NCI-H524 (cell line): ENCODE measurements at places on chromosomes 1 and 21.
A peak's percentile ranks its signal among the peaks of the same experiment; 100 is the strongest.

- DNase-seq = peak; percentile 13
These were observed 377.5 kb downstream of the GPATCH2 start for GRCh38 chr1:217253351-217253750.

GRCh38 chr1:156162430-156163037, 9.1 kb downstream of the SEMA4A start:
- no peak for DNase-seq

DNA sequence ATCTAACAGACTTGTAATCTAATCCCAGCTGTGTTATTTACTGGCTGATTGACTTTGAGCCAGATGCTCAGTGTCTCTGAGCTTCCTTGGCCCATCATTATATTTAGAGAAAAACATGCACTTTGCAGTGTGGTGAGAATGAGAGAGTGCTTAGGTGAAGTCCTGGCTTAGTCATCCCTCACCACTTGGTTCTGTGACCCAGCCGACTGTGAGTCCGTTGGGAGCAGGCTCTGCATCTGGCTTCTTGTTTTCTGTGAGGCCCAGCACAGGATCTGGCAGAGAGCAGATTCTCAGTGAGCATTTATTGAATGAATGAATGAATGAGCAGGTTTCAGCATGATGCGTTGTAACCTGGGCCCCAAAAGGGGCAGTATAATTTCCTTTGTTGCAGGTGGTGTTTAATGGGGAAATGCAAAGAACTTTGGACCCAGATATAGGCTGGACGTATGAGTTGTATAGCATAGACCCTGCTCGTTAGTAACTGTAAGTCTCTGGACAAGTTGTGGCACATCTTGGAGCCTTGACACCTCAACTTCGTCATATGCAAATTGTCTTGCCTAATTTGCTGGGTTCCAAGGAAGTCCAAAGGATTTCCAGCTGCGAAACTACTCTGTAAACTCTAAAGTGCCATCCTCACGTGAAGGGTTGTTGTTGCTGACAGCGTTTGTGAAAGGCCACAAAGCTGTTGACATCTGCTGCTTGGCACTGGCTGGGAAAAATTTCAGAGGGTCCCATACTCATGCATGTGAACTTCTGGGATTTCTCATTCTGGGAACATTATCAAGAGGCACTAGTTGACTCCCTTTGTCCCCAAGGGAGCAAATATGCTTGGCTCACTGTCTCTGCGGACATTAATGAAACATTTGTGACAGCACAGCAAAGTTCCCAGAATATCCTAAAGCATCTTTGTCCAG, 138.8 kb upstream of the USP24 start:
- no peak for DNase-seq

- no peak for DNase-seq
These were observed 82.8 kb downstream of the AXDND1 start for GRCh38 chr1:179448437-179449149.

DNA sequence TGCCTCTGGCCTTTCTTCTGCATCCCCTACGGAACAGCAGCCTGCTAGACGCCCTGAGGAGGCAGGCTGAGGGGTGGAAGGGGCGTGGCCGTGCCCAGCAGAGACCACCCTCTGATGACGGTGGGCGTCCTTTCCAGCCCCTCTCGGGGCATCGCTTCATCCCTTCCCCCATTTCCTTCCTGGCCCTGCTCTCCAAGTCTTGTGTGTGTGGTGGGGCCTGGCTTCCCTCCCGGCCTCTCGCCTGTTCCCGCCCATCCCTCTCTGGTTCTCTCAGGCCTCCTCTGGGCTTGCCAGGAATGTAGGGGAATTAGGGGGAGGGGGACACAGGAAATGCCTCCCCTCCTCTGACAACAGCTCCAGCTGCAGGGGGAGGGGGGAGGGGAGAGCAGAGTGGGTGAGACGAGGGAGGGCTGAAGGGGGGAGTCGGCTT, 51.1 kb downstream of the SKI start:
- no peak for DNase-seq
